ENCODE measurements at places on chromosomes 2 and 18.
A peak's percentile ranks its signal among the peaks of the same experiment; 100 is the strongest.

DNA sequence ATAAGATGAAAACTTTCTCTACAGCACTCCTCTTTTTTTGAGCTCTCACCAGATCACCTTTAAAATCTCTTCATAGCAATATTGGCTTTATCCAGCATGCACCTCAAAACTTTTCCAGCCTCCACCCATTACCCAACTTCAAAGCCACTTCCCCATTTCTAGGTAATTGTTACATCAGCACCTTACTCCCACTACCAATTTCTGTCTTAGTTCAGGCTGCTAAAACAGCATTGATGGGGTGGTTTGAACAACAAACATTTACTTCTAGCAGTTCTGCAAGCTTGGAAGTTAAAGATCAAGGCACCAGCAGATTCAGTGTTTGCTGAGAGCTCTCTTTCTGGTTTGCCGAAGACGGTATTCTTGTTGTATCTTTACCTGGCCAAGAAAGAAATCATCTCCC lies 114.0 kb upstream of the SLC39A10 start:
- DNase-seq = no peak

- no peak for DNase-seq
Measured at GRCh38 chr2:104976603-104977120, 61.2 kb upstream of the MRPS9 start.

DNA sequence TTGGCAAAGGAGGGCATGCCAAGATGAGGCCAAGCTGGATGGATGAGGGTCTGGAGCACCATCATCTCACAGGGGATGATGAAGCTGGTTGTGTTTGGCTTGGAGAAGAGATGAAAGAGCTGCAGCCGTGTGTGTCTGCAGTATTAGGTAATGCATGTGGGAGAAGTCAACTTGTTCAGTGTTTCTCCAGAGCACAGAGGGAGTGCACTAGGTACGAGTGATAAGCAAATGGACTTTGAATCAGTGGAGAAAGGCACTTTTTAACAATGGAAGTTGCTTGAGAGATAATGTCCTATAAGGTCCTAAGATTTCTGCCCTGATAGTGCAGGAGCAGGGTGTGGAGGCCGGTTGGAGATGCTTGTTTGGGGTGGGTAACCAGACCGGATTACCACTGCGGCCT lies 36.0 kb downstream of the SLC14A2 start:
- DNase-seq = no peak

DNA sequence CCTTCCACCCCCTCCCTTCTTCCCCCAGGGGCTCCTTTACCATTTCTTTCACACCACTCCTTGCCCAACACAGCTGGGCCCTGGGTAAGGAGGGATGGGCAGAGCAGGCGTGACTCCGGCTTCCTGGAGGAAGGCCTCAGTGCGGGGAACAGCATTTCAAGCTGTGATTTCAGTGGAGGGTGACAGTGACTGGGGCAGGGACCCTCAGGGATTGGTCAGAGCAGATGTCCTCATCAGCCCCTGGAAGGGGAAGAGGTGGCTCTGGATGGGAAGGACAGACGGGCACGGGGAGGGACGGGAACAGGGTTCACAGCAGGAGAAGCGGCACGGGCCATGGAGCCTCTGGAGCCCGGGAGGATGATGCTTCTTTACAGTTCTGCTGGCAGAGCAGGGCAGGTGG lies 130.8 kb upstream of the TWIST2 start:
- no peak for DNase-seq

DNA sequence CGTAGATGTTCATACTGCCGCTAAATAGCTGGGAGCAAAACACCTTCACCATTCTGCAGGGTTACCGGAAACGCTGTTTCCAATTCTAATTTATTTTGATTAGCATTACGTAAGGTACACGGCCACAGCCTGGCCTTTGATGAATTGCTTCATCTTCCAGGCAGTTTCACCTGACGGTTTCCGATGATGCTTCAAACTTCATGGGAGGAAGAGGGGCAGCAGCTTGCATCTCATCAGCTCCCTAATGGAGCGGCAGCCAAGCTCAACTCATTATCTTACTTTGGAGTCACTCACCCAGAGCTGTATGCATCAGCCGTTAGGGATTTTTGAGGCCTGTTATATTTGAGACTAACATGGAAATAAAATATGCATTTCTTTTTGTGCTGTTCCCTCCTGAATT lies 54.8 kb downstream of the TMEM18 start:
- no peak for DNase-seq

DNA sequence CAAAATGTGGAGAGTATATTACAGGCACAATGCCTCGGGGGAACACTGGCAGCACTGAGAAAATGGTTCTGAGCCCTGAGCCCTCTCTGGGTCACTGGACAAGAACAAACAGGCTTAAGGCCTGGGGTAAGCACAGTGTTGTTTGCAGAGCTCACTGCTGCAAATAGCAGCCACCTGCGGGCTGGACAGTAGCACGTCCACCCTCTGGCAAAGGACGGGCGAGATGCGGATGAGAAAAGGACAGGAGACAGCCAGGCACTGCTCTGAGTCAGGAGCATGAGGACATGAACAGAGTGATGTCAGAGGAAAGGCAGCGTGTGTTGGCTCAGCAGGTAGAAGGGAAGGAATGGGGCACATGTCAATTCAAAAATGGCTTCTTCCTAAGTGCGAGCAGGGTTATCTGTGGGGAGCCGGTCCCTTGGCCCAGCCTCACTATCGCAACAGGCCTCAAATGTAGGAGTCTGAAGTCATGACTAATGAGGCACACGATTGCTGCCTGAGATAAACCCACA lies 25.9 kb upstream of the NEB start:
- peak; percentile 85 for DNase-seq

- no peak for DNase-seq
Measured at GRCh38 chr2:74743039-74743438, 89.0 kb downstream of the SEMA4F start.

- DNase-seq = no peak
Measured at GRCh38 chr2:177362499-177362898, 30.1 kb upstream of the AGPS start.

GRCh38 chr18:75350857-75351256 lies 76.6 kb downstream of the SMIM21 start:
- DNase-seq = no peak

DNA sequence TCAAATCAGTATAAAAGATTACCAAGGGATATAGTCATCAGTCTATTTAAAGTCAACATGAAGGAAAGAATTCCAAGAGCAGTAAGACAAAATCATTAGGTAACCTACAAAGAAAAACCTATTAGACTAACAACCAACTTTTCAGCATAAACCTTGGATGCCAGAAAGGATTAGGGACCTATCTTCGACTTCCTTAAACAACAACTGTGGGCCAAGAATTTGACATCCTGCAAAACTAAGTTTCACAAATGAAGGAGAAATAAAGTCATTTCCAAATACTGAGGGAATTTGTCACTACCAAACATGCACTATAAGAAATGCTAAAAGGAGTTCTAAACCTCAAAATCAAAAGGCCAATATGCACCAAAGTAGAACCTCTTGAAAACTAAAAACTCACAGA lies 147.9 kb upstream of the TFPI start:
- DNase-seq = no peak

DNA sequence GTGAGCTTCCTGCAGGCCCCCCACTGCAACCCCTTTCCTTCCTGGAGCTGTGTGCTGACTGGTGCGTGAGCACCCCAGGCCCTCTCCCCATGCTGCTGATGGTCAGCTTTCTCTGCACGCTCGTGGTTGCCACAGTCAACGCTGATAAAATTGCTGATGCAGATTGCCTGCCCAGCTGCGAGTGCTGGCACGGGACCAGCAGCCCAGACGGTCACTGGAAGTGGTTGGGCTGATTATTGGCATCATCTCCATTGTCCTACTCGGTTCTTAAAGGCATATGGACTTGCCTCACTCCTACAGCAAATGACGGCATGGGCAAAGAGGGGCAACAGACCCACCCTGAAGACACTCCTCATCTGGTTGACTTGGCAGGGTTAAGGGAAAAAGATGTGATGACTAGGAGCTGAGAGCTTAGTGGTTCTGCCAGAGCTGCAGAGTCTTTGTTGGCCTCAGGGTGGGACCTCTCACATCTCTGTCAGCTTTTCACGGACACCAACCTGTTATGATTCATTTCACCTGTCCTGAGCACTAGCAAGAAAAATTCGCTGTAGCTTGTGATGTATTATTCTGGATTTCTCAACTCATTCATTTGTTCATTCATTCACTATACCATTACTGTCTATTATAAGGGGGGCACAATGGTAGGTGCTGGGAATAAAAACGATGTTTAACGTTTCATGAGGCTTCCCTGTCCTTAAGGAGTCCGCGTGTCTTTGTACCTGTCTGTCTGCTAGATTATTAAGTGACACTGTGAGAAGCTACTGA lies 38.4 kb downstream of the PAX8 start:
- peak; percentile 68 for DNase-seq

- DNase-seq = no peak
Measured at GRCh38 chr2:143792602-143793001, 663.4 kb downstream of the ARHGAP15 start.

DNA sequence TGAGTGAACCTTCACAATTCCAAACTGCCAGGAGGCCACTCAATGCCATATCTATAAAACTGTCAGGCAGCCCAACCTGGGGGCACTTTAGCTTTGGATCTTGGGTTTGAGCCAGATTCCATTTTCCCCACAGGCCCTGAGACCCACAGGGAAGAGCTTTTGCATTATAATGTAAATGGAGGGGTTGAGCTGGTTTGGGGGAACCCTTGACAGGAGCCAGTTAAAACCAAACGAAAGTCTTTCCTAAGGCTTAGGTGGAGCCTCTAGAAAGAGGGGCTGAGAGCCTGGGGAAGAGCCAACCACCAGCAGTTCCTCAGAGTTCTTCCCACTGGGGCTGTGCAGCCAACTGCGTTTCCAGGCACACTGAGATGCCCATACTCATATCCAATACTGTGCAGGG lies 42.7 kb downstream of the BCL11A start:
- DNase-seq = no peak

DNA sequence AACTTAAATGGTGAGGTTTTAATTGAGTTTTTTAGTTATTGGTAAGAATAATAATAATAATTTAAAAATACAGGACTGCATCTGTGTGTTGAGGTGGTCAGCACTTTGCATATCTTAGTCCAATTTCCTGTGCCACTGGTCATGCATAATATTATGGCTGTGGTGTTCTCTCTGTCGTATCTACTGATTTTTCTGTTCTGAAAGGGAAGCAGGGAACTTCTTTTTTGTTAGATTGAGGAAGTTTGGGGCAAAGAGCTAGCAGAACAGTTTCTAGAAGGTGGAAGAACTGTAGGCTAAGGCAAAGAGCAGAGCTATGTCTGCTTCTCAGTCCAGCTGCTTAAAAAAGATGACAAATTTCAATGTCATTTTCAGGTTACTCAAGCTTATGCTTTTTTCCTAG lies 74.3 kb downstream of the XRCC5 start:
- DNase-seq = no peak

Measured in trophoblast cell (in vitro differentiated cells and primary cell).